Activated CD4-positive, alpha-beta T cell treated with anti-CD3 and anti-CD28 coated beads for 4 hours (primary cell): ENCODE measurements at places on chromosomes 6 and 20.

DNA sequence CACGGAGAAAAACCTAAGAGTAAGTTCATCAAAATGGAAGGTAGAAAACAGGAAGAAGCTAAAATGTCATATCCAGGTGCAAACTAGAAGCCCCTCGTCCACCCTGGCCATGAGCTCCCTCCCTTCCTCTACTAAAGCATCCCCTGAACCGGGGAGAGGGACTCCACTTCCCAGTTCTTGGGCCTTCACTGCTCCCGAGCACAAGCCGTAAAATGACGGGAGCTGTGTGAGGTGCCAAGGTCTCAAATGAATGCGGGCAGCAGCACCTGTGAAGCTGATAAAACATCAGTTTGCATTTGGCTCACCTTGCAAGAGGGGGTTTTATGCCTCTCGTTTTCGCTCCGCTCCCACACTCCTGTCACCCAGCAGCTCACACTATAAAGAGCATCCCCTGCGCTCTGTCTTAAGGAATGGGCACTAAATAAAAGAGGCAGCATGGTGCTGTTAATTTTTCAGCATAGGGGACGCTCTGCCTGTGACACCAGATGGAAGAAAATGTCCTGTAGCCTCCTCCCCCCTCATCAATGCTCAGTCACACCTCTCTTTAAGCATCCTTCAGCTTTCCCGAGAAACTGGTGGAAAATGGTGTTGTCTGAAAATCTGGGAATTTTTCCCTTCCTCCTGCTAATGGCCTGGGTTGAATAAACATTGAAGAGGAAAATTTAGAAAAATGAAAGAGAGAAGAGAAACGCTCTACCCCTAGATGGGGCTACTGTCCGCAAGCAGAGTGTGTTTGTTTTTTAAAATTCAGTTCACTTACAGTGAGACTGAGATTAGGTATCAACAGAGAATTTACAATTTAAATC is 563.0 kb upstream of the AGPAT4 start:
- no peak for DNase-seq

- DNase-seq: no peak
These were observed 715 bp downstream of the PSMF1 start for GRCh38 chr20:1119128-1119505.

- DNase-seq: peak; percentile 57
These were observed 6.5 kb downstream of the RBM38 start for GRCh38 chr20:57397693-57398108.

- DNase-seq: no peak
These were observed 1.9 kb upstream of the SLC35D3 start for GRCh38 chr6:136920216-136920615.

DNA sequence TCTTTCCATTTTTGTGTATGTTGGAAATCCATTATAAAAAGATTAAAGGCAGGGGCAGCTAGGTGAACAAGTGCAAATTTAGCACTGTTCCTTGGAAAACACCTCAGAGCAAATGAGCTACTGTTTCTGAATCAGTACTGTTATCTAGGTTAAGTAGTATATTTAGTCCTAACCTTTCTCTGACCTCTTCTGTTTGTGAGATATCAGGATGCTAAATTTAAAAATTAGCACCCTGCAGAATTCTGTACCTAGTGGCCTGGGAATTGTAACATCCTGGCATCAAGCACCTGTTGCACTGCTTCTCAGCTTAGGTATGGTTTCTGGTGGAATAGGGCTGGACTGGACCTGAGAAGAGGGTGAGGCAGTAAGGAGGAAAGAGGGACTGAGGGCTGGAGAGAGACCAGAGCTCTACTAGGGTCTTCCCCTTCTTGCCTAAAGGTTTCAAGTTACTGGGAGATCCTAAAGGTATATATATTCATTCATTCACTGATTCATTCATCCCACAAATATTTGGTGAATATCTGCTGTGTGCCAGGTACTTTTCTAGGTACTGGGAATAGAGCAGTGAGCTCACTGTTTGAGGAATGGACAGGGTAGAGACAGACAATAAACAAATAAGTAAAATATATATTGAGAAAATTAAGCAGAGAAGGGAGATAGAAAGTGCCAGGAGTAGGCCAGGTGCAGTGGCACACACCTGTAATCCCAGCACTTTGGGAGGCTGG is 5.2 kb downstream of the ZNF76 start:
- DNase-seq: no peak

GRCh38 chr6:139640921-139641320 is 266.5 kb upstream of the CITED2 start:
- DNase-seq: no peak

DNA sequence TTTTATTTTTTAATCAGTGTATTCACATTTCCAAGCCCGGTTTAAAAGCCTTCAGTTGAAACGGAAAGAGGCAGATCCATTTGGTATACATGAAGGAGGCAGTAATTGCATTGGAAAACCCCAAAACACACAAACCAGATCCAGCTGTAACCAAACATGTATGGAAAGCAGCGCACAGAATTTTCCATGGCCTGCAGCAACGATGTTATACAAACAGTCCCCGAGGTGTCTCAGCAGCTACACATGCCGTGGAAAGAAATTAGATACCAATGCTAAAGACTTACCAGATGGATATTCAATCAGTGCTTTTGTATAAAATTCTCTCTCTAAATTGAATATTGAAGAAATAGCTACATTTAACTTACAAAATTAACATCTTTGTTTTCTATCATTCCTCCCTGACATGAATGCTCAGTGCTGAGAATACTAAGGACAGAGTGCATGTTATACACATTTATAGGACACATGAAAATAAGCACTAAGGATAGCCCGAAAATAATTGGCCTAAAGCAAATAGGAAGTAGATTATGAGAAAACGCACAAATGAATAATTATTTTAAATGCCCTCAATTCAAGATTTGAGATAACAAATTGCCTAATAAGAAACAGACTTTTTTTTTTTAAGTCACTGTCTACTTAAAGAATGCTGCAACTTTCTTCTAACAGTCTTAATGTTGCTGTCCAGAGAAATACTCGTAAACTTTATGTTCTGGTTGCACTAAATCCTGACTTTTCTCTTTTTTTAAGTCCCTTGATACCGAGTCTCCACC is 713.1 kb downstream of the HDGFL1 start:
- DNase-seq: no peak

DNA sequence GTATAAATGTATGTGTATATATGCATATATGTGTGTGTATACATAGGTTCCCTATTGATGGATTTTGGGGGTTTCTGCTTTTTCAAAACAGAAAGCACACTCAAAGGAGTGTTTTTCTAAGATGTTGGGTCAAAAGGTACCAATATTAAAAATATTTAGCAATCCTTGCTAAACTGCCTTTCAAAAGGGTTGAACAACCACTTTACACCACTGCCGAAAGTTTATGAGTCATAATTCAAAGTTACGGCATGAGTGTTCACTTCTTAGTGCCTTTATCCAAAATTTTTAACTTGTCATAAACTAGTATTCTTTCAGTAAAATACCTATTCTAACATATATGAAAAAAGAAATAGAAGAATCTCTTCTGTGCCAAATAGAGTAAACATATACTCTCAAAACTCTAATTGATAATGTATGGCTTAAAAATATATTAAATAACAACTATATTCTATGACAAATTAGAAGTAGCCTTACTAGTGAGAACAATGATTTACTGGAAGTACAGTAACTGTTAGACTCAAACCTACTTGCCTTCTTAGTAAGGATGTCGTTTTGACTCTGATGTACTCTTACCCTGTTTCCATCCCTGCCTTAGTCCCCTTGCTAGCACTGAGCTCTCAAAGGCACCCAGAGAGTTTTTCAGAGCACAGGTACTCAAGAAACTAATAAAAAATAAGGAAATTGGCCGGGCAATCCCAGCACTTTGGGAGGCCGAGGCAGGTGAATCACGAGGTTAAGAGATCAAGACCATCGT is 136.1 kb downstream of the INSM1 start:
- DNase-seq: no peak

DNA sequence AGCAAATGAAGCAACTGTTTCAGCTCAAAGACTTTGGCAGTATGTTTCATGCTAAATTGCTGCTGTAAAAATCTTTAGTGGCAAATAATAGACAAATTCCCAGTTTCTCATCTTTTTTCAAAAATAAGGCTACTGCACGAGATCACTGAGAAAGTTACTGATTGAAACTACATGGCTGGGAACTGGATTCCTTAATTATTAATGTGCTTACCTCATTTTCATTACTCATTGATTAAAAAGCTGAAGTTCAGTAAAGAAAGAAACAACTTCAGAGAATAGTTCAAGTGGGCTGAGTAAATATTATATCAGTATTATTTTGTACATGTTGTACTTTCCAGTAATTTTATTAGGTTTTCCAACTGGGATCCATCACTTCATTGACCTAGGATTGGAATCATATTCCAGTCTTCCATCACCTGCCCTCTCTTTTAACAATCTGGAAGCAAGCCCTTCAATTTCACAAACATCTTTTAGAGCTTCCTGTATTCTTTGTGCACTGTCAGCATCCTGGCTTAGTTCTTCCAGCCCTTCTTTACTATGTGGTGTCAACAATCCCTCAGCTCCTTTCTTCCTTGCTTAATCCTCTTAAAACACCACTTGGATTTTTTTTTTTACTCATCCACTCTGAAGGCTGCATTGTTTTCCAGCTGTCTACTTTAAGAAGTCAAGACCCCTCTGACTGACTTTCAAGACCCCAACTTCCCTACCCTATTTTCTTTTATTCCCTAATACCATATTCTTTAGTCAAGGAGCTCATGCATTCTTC is 4.3 kb downstream of the MEI4 start:
- no peak for DNase-seq

GRCh38 chr6:36692861-36693702 is 4.5 kb upstream of the RAB44 start:
- DNase-seq: no peak

GRCh38 chr6:3290149-3290930 is 31.6 kb downstream of the PSMG4 start:
- DNase-seq: no peak

- DNase-seq: no peak
These were observed 59.4 kb upstream of the SLC35B3 start for GRCh38 chr6:8494730-8495129.

GRCh38 chr6:45109551-45109950 is 218.6 kb upstream of the RUNX2 start:
- no peak for DNase-seq

DNA sequence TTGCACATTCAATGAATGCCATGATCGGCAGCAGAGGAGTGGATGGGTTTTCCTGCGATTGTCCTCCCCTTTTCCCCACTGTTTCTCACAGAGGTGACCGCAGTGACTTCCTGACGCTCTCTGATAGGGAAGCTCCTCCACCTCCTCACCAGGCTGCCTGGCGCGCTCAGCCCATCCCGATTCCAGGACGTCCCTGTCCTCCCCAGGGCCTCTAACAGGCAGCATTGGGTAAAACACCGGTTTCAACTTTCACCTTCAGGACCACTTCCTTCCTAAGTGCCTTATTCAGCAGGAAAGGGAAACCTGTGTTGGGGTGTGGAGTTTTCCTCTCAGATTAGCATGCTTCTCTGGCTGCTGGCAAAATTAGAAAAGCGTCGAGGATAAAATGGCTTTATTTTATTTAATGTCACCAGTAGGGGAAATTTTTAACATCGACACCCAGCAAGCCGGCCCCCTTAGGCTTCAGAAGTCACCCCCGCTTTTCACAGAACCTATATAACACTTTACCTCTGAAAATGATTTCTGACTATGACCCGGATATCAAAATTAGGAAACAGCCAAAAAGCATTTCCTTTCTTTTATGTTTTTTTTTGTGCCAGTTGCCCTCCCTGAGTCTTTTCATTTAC is 570.4 kb upstream of the GJE1 start:
- peak; percentile 14 for DNase-seq

- DNase-seq: no peak
These were observed 31.2 kb downstream of the CEP43 start for GRCh38 chr6:167030222-167031072.

DNA sequence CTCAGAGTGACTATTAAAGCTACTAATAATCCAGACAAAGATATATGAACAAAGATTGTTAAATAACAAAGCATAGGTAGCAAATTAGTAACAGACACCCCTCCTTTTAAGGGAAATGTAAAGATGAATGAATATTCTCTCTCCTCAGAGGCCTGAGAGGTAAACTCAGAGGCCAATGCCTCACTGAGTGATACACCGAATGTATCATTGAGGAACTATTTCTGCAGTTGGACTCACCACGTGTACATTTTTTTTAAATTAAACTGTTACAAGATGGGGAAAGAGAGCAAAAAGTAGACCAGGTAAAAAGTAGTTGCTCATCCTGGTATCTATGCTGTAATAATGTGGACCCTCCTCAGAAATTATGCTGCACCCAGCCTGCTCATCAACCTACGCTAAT is 72.3 kb upstream of the IPCEF1 start:
- DNase-seq: no peak
